GM12878 (cell line): ENCODE measurements at places on chromosomes 11 and 22.
A peak's percentile ranks its signal among the peaks of the same experiment; 100 is the strongest.

- no peak for DNase-seq
These were observed 15.0 kb downstream of the ROBO3 start for GRCh38 chr11:124880290-124880611.

DNA sequence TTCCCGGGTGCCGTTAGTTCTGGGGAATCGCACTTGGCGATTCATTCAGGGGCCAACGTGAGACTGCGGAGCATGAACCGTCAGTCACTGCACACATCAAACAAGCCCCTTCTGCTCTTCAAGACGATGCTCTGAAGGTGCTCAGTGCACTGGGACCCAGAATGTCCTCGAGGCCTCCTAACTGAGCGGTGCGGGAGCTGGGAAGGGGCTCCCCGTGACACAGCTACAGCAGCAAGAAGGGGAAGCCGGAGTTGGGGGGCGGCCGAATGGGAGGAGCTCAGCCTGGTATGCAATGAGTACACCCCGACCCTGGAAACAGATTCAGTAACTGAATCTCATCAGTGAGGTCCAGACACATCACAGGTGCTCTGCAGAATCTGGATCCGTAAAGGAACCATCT, 150.8 kb downstream of the SHANK2 start:
- DNase-seq, result no peak

DNA sequence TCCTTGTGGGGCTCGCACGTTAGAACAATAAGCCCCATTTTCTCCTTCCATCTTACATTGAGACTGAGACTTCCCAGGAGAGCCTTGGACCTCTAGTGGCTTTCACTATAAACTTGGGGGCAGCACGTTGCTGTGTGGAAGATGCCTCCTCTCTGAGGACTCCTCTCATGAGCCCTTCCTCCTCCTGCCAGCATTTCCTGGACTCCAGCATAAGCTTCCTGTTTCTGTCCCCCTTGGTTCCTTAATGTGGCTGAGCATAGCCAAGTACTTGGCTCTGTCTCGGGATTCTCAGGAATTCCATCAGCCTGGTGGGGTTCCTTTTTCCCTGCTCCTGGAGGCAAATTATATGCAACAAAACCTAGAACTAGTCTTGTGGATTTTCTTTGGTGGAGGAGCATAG, 38.8 kb upstream of the UBASH3B start:
- DNase-seq, result no peak

DNA sequence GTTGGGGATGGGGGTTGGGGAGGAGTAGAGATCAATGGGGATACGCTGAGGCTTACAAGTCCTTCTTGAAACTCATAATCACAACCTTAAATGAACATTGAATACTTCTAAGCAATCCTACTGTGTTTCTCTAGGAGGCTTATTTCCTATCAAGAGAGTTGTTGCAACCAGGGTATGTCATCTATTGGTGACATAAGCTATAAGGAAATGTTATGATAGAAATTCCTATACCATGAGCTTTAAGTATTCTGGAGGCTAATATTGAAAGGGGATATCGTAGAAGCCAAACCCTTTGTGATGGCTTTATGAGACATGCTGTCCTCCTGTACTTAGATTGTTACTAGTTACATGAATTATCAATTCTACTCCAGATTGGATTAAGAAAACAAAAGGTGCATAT, 72.9 kb downstream of the DKK3 start:
- DNase-seq, result no peak

DNA sequence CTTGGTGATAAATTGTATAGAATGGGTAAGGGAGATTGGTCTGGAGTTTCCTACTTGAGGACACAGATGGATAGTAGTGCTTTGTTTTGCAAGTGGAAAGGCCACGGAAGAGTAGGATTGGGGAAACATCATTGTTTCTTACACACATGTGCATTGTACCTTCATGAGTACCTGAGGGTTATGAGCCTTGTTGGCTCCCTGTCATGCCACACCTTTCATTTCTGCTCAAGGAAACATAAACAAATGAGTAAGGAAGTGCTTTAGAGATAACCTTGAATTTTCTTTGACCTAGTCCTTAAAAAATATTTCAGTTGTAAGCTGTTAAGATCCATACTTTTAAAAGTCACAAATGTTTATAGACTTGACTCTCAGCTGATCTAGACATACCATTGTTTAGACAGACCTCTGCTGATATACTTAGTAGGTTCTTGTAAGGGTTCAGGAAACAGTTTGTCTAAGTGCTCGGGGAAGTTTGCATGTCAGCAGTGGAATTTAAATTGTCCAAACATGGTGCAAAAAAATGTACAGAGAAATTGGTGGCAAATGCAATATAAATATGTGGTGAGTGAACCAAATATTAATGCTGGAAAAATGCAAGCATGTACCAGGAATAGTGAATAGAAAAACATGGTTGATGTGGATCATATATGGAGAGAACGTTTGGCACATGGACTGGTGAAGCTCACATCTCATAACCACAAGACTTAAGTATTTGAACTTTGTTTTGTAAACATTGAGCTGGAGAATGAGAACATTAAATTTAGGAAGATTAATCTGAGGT, 40.9 kb downstream of the GAS2 start:
- no peak for DNase-seq

DNA sequence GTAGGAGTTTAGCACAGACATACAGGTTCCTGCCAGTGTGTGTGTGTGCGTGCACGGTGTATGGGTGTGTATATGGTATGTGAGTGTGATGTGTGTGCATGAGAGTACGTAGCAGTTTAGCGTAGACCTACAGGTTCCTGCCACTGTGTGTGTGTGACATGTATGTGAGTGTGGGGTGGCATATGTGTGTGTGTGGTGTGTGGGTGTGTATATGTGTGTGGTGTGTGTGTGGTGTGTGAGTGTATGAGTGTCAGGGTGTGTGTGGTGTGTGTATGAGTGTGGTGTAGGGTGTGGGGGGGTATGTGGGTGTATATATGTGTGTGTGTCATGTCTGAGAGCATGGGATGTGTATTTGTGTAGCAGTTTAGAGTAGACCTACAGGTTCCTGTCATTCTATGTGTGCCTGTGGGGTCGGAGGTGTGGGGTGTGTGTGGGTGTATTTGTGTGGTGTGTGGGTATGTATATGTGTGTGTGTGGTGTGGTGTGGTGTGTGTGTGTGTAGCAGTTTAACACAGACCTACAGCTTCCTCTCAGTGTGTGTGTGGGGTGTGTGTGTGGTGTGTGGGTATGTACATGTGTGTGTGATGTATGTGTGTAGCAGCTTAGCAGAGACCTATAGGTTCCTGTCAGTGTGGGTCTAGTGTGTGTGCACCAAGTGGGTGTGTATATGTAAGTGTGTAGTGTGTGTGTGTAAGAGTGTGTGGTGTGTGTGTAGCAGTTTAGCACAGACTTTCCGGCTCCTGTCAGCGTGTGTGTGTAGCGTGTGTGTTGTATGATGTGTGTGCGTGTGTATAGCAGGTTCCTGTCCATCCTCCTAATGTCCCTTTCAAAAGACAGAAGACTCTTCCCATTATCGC, 31.8 kb upstream of the TBCEL start:
- DNase-seq, result no peak

DNA sequence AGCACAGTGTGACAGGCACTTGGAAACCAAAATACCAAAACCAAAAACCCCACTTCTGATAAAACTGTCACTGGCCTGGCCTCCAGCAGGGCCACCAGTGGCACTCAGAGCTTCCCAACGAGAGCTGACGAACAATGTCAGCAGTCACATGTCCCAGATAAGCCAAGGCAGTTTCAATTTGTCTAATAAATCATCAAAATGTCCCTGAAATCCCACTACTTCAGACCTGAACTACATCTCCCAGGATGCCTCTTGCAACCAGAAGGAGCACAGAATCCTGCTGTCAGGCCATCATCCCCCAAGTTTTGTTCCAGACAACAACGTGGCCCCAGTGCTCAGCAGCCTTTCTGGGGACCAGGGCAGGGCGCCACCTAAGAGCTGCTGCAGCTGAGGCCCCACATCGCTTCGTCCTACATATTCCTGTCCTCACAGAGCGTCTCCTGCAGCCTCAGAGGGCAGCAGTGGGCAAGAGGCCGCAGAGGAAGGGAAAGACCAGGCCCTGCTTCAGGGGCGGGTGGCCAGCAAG, 25.1 kb downstream of the LRFN4 start:
- no peak for DNase-seq

DNA sequence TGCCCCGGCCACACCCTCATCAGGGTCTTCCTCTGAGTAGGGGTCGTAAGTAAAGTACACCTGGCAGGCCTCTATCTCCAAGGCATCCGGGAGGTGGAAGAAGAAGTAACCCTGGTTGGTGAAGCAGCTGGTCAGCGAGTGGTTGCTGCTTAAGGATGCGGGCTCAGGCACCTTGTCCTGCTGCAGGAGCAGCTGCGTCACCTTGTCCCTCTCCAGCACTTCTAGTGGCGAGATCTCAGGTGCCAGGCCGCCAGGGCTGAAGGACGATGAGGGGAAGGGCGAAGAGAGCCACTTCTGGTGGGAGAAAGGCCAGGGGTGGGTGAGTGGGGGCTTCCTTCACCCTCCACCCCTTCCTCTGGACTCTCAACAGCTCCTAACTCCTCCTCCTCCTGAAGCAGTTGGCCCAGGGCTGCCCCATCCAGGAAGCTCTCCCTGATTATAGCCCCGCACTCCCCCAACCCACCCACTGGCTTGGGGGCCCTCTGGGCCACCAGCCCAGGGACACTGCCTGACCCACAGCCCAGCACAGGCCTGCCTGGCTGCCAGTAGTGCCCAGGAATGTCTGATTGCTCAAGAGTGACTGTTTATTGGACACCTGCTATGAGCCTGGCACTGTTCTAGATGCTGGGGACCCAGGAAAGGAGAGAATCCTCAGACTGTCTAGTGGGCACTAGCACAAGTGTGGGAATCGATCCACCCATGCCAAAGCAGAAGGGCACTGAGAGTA, 19.2 kb upstream of the TMPRSS6 start:
- DNase-seq, result no peak

DNA sequence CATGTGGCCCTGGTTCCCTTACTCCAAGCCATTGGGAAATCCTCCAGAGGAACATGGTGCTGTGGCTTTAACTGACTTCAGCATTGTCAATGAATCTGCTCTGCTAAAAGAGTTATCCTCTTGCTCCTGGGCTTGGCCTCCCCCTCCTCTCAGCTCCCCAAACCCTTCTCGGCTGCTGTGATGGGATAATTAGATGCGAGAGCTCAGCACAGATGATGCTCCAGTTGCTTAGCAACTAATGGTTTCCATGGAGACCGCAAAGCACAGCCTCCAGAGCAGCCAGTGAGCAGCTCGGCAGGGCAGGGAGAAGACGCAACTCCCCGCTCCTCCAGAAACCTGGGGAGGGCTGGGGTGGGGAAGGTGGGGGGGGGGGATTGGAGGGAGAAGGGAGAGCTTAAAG, 2.8 kb upstream of the UPK2 start:
- no peak for DNase-seq

- DNase-seq, result no peak
These were observed 139.9 kb upstream of the NARS2 start for GRCh38 chr11:78714539-78714938.

DNA sequence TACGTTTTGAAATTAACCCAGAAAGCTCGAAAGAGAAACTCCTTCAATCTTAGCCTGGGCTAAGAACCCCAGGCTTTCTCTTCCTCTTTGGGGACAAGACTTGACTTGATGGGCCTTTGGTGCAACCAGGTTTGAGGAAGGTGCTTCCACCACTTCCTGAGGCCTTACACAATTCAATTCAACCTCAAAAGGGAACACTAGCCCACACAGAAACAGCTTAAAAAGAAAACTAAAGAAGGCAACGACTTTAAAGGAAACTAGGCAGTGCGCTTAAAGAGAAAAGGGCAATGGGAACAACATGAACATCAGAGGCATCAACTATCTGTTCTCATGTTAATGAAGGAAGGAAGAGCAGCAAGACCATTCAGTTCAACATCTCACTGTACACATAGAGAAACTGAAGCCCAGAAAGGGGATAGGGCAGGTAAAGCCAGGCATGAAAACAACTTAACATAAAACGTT, 24.8 kb downstream of the PAK1 start:
- peak; percentile 91 for DNase-seq

DNA sequence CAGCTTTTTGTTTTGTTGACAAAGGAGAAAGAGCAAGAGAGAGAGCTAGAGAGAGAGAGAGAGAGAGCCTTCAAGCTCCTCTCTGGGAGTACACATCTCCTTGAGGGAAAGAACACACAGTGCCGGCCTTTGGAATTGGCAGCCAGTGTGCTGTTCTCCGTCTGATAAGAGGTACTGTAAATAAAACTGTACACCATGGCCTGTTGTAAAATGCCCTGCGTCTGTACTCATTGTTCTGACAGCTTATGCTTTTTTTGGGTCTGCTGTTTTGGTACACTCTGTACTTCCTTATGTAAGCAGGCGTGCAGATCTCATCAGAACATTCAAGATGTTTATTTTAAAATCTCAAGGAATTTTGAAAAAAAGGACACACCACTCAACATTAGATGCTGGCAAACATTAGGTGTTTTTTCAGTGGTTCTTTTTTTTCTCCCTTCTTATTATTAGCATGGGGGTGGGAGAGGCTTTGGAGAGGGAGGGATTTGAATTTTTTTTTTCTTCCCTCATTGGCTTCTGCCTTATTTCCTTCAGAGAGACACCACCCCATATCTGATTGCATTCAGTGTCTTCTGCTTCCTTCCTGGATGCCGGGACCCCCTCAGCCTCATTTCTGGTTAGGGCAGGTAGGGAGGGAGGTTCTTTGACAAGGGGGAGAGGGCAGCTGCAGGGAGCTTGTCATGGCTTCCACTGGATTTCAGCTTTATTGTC, 116.8 kb upstream of the NNMT start:
- no peak for DNase-seq

GRCh38 chr11:15818132-15818842, 538.1 kb downstream of the SOX6 start:
- no peak for DNase-seq

GRCh38 chr11:117820516-117820915, 4.0 kb downstream of the FXYD2 start:
- no peak for DNase-seq

DNA sequence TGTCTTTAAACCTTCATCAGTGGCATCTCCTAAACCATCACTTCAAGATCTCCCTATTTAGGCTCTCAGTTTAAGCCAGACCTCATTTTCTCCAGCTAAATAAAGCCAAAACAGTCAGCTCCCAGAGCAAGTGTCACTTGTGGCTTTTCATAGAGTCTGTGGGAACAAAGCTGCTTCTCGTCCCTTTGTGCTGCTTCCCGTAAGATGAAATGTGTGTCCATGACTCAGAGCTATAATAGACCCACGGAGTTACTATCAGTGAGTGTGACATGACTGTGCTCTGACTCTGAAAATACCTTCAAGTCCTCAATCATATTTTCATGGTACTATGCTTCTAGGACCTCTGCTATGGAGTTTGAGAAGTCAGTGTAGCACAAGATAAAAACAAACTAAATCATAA, 57.3 kb upstream of the SLN start:
- DNase-seq, result no peak

DNA sequence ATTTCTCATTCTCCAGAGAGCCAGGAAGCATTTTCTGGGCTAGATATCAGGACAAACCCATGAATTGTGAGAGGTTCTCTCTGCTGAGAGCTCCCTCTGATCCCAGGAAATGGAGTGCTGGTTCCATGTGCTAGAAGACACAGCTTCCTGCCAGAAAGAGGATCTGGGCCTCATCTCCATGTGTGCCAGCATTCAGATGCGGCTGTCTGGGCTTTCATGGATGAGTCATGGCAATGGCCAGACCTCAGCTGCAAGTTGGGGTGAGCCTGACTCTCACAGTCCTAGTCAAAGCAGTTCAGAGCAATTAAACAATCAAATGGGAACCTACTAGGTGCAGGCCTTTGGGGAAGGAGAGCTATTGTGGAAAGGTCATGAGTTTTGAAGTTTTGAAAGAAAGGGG, 82.3 kb upstream of the EED start:
- DNase-seq, result no peak

GRCh38 chr11:17164361-17165246, 43.2 kb downstream of the PIK3C2A start:
- no peak for DNase-seq

- no peak for DNase-seq
These were observed 160.0 kb upstream of the NCAM1 start for GRCh38 chr11:112801025-112801816.
